Effector CD4-positive, alpha-beta T cell (primary cell): ENCODE measurements at places on chromosomes 1 and 21.

DNA sequence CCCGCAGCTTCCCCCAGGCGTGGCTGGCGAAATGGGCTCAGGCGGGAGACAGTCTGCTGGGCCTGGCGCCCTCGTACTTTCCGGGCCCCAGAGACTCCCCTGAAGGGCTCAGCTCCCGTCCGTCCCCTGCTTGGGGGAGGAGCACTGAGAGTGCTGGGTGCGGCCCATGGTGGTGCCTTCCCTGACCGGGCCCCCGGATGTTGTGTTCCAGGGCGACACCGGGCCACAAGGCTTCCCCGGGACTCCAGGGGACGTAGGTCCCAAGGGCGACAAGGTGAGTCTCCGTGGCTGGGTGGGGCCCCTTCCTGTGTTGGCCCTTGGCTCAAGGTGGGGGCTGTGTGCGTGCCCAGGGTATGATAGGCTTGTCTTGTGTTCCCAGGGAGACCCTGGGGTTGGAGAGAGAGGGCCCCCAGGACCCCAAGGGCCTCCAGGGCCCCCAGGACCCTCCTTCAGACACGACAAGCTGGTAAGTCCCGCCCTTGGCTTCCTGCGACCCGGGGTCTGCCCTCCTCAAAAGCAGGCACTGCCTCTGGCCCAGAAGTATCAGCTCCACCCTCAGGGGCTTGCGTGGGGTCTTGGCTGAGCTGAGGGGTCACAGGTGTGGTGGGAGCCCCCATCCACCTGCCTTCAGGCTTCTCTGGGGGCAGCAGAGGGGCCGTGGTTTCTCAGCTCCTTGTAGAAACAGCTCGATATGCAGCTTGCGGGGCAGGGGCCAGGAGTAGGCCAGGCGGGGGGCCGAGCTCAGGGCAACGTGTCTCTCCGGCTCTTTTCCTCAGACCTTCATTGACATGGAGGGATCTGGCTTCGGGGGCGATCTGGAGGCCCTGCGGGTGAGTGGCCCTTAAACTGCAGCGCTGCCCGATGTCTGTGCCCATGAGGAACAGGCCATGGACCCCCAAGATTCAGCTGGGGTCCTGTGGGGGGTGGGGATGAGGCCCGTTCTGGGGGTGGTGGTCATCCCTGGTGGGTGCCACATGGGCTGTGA is 62.3 kb downstream of the SLC19A1 start:
- DNase-seq: no peak

DNA sequence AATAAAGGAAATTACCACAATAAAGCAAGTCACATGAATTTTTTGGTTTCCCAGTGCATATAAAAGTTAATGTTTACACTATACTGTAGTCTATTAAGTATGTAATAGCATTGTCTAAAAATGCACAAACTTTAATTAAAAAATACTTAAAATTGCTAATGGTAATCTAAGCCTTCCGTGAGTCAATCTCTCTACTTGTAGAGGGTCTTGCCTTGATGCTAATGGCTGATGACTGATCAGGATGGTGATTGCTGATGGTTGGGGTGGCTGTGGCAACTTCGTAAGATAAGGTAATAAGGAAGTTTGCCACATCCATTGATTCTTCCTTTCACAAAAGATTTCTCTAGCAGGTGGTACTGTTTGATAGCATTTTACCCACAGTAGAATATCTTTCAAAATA is 466.6 kb upstream of the PROX1 start:
- no peak for DNase-seq

GRCh38 chr1:173332026-173332425 is 124.9 kb upstream of the TNFSF4 start:
- no peak for DNase-seq

- DNase-seq: no peak
These were observed 544.4 kb downstream of the PLPP3 start for GRCh38 chr1:56034847-56035481.

DNA sequence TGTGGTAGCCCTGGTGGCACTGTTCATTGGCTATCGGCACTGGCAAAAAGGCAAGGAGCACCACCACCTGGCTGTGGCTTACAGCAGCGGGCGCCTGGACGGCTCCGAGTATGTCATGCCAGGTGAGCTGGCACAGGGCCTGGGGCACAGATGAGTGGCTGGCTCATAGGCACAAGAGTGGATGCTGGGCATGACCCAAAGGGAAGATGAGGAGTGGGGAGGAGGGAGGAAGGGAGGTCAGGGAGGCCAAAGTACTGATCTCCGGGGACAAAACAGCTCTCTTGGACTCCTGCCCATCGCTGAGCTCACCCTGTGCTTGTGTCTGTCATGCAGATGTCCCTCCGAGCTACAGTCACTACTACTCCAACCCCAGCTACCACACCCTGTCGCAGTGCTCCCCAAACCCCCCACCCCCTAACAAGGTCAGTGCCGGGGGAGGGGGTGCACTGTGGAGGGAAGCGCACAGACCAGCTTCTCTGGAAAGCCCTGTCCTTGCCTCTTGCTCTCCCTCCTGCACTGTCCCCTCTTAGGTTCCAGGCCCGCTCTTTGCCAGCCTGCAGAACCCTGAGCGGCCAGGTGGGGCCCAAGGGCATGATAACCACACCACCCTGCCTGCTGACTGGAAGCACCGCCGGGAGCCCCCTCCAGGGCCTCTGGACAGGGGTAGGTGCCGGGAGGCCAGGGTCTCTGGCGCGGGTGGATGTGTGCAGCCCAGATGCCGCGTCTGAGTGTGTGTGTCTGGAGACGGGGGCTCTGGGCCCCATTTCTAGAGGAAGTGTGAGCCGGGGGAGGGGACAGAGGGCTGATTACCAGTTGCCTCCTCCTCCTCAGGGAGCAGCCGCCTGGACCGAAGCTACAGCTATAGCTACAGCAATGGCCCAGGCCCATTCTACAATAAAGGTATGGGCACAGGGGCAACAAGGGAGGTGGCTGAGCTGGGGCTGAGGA is 7.3 kb upstream of the LRRC71 start:
- DNase-seq: no peak

DNA sequence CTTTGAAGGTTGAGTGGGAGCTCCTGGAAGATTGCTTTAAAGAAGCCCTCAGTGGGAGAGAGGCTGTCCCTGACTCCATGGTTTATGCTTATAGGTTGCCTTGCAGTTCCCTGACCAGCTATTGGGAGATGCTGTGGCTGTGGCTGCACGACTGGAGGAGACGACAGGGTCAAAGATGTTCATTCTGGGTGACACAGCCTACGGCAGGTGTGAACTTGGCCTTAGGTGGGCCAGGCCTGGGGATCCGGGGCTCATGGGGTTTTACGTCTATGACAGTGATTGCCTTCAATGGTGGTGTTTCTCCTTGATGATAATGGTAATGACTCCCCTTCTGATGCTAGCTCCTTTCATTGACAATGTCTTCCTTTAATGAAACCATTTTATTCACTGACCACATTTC is 692 bp downstream of the DPH2 start:
- no peak for DNase-seq

GRCh38 chr1:30311749-30312148 is 411.6 kb downstream of the MATN1 start:
- DNase-seq: no peak

- no peak for DNase-seq
These were observed 81.1 kb upstream of the CNTN2 start for GRCh38 chr1:204961765-204962419.

- DNase-seq: no peak
These were observed at the start of gene COL24A1 for GRCh38 chr1:86156566-86157455. TSS of gene COL24A1 (minus strand) at chr1:86156772. CDS start at chr1:86156396, 376 bp downstream.

DNA sequence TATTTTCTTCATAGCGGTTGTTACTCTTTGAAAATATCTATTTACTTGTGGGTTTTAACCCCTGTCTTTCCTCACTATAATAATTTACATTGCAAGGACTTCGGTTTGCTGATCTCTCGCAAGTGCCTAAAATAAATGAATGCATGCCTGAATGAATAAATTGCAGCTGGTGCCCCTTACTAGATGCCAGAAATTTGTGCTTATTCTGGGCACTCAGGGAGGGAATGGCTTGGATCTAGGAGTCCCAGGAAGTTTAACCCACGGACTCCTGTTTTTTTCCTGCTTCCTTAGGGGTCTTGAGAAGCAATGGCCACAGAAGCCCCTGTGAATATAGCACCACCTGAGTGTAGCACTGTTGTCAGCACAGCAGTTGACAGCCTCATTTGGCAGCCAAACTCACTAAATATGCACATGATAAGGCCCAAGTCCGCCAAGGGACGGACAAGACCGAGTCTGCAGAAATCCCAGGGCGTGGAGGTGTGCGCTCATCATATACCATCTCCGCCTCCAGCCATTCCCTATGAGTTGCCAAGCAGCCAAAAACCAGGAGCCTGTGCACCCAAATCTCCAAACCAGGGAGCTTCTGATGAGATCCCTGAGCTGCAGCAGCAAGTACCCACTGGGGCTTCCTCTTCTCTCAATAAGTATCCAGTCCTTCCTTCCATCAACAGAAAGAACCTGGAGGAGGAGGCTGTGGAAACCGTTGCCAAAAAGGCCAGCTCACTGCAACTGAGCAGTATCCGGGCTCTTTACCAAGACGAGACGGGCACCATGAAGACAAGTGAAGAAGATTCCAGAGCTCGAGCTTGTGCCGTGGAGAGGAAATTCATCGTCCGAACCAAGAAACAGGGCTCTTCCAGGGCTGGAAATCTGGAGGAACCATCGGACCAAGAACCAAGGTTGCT is 4.2 kb upstream of the PLA2G2C start:
- DNase-seq: no peak

DNA sequence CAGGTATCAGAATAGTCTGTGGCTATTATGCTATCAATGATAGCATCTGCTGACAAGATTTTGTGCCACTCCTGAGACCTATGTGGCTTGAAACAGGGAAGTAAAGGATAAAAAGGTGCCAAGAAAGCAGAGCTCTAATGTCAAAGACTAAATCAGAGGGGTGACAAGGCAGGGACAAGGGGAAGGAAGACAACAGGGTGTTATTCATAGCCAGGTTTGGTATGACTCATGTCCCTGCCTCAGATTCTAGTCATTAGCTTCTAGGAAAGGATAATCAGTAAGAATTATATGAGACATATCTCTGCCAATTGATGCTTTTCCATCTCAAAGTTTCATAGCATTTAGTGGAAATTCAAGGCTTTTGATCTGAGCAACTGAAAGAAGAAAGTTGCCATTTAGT is 31.8 kb upstream of the PLD5 start:
- DNase-seq: no peak

DNA sequence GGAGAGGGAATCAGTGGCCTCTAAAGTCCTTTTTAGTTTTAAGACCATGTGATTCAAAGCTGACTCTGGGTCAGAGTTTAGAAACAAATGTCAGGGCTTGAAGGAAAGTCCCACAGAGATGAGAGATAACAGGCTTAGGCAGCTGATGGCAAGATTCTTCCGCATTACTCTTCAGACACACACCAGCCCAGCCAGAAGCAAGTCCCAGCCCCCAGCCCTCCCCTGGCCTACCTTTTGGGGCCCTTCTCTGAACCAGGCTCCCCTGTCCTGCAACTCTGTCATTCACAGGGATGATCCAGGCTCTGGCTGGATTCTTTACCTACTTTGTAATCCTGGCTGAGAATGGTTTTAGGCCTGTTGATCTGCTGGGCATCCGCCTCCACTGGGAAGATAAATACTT is 13.1 kb upstream of the CASQ1 start:
- DNase-seq: no peak

DNA sequence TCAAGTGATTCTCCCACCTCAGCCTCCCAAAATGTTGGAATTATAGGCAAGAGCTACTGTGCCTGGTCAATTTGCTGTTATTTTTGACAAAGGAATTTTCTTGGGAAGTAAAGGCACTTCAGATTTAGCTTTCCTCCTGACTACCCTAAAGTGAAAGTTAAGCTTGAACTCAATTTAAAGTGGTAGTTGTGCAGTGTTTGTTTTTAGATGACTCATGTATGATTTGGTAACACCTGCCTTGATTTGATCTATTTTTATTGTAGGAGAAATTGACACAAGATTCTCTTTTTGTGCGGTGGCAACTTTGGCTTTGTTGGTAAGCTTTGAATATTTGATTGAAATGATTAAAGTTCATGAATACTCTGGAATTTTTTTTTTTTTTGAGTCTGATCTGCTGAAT is 5.0 kb downstream of the RABGGTB start:
- no peak for DNase-seq

DNA sequence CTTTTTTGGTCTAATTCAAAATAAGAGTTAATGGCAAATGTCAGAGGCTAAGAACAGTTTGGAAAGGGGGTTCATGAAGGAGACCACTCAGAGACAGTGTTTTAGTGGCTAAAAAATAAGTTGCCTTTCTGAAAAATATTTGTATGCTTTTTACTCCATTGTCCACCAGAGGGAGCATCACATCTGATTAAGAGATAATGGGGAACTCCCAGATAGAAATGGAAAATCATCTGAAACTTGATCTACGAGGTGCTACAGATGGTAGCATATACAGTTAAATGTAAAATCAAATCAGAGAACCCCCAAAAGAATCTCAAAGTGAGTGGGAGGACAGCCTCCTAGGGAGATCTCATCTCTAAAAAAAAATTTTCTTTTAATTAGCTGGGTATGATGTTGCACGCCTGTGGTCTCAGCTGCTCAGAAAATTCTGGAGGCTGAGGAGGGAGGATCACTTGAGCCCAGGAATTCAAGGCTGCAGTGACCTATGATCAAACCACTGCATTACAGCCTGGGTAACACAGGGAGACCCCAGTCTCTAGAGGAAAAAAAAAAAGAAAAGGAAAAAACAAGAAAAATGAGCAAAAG is 9.7 kb downstream of the SMYD3 start:
- DNase-seq: peak; percentile 27

DNA sequence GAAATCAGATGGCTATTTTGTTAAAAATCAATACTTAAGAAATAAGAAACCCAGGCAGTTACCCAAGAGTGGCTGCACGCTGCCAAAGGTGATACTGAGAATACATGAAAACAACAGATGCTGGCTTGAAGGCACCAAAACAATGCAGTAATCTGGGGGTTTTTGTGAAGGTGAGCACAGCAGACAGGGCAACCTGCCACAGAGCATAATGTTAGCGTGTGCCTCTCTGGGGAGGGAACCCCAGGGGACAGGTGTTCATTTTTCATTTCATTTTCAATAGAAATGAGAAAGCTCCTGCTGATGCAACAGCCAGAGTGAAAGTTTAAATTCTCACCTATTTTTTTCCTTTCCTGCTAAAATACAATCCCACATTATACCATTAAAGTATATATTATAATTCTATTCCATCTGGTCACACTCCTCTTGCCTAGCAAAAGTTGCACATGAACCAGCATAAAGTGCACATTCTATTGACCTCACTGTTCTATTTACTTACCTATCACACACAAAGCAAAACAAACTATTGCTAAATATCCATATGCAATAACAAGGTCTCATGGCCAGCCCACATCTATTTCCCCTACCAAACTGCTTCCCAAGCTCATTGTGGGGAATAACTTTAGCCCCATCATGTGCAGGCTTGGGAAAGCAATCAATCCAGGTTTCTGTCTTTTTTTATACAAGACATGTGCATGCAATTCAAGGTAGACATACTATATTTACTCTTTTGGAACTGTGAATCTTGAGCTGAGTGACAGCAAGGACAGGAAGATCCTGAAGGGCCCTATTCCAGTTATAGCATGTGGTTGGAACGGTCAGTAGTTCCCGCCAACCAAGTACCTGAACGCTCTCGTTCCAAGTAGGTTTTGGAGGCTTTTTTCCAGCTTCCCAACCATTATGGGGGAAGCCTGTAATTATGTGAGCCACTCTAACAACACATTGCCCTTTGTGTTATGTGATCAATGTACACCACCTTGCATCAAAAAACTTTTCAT is 173.6 kb downstream of the RERE start:
- DNase-seq: no peak
